ENCODE measurements at places on chromosomes 5 and 9.

- no peak for DNase-seq
These were observed 70.6 kb upstream of the GLIS3 start for GRCh38 chr9:4370501-4370900.

- DNase-seq: no peak
These were observed 250.8 kb upstream of the KLF4 start for GRCh38 chr9:107740088-107740980.

GRCh38 chr9:115360122-115360521 is 242.2 kb upstream of the TNC start:
- DNase-seq: no peak

- no peak for DNase-seq
These were observed 22.1 kb downstream of the IPPK start for GRCh38 chr9:92647671-92648473.

DNA sequence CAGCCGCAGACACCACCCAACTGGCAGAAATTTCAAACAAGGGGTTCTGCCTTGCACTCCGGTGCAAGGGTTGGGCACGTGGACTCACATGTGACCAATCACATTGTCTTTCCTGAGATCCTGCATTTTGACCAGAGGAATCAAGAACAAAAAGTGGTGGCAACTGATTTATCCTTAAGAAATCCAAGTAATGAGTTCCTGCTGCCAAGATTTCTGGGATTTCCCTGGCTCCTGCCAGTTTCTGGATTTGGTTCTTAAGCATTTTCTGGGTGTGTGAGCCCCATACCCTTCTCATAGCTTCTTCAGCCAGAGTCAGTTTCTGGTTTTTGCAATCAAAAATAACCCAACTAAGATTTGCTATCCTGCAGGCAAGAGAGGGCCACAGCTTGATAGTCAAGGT is 17.4 kb upstream of the KCNIP1 start:
- DNase-seq: no peak

GRCh38 chr5:82018462-82018861 is 46.6 kb downstream of the ATG10 start:
- DNase-seq: no peak

GRCh38 chr5:172887692-172888091 is 53.6 kb downstream of the ERGIC1 start:
- no peak for DNase-seq

- DNase-seq: no peak
These were observed 21.5 kb upstream of the PLEKHG4B start for GRCh38 chr5:70440-70839.

GRCh38 chr5:163564321-163564938 is 59.0 kb downstream of the MAT2B start:
- no peak for DNase-seq

- no peak for DNase-seq
These were observed 47.0 kb downstream of the KCNV2 start for GRCh38 chr9:2764353-2764752.

- DNase-seq: no peak
These were observed 3.7 kb downstream of the NPR3 start for GRCh38 chr5:32714836-32715235.

DNA sequence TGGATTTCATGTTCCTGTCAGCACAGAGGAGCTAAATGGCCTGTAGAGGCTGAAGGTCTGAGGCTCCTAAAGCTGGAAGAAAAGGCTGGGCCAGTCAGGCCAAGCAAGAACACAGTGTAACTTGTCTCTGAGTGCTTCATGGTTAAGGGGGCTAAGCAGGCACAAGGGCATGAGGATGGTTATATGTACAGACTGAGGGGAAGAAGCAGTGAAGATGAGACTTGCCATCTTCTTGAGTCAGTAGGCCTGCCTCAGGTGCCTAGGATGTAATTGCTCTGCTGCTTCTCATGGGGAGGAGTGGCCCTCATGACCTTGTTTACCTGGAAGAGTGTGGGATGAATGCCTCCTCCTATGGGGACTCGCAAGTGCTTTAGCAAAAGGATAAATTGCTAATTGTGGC is 8.7 kb upstream of the PSMD5 start:
- no peak for DNase-seq

DNA sequence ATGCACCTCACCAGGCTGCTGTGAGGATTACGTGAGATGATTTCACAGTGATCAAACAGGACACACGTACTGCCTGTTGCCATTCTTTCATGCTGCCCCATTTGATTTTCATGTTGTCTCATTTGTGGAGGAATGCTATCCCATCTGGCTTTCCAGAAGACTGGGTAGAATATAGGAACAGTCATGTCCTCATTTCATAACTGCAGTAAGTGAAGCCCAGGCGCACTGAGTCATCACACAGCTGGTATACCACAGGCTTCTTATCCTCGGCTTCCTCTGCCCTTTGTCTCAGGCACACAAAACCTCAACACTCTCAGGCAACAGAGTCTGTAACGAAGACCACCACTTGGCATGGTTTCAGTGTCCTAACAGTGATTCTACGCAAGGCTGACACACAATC is 62.3 kb downstream of the LHFPL2 start:
- no peak for DNase-seq

GRCh38 chr9:89871871-89872331 is 267.1 kb downstream of the GADD45G start:
- DNase-seq: no peak

GRCh38 chr9:95735701-95736100 is 139.8 kb upstream of the ERCC6L2 start:
- DNase-seq: no peak

DNA sequence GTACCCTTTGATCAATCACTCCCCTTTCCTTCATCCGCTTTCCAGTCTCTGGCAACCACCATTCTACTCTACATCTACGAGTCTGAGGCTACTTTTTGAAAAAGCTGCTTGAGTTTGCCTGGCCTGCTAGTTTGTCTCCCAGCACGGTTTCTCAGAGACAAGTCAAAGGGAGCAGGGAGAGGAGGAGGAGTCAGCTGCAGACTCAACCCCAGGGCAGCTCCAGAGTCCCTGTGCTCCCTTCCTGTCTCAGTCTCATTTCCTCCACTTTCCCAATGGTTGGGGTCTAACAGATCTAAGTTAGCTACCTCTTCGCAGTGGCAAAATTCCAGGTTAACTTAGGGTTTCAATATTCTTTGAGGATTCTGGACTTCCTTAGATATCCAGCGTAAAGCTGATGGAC is 80.0 kb upstream of the PCA3 start:
- DNase-seq: no peak

GRCh38 chr5:646396-647201 is 34.5 kb downstream of the CEP72 start:
- no peak for DNase-seq

- DNase-seq: no peak
These were observed 88.0 kb downstream of the SLC44A1 start for GRCh38 chr9:105332471-105332870.
